T-cell (primary cell): ENCODE measurements at places on chromosomes 11 and 22.

- no peak for DNase-seq
Measured at GRCh38 chr11:75946531-75947530, 131.8 kb downstream of the UVRAG start.

DNA sequence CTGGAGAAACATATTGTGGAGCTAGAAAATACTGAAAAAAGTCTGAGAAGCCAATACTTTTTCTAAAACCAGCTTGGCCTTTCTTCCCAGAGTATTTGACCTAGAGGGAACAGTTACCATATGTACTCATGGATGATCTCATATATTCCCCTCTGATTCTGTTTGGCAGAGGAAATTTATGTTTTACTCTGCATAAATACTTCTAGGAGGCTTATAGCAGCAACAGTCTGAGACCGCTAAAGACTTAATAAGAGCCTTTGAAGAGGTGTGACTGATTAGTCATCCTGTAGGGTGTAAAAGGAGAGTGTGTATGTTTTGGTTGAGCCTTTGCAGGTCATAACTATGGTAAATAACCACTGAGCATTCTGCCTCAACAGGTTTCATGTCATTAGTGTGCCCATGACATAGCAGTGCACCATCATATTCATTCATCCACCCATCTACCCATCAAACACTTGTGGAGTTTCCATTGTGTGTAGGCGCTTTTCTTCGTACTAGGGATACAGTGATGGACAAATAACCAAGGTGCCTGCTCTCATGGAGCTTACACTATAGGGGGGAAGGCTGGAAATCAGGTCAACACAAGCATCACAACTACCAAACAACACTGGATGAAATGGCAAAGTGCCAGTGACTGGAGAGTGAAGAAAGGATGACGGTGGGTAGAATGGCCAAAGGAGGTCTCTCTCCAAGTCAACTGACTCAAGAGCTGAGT lies 44.5 kb downstream of the TRAF6 start:
- no peak for DNase-seq

DNA sequence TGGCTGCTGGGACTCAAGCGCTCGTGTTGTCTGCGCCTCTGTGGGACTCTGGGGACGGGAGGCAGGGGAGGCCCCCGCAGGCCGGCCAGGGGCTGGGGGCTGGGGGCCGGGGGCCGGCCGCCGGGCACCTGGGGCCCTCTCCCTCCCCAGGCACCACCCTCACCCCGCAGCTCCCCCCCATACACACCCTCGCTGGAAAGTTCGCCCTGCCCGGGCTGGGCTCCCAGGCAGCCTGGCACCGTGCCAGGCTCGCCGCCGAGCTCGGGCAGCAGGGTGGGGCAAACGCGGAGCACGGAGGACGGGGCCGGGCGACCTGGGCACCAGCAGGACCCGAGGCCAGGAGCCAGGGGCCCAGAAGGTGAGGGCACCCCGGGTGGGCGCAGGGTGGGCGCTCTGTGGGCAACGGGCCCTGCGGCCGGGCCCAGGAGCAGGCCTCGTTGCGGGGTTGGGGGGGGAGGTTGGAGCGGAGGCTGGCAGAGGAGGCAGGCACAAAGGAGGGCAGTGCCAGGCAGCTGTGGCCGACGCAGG lies 76.7 kb upstream of the WNT7B start:
- peak; percentile 38 for DNase-seq

- DNase-seq, result no peak
Measured at GRCh38 chr22:49423125-49423650, 404.5 kb downstream of the BRD1 start.

DNA sequence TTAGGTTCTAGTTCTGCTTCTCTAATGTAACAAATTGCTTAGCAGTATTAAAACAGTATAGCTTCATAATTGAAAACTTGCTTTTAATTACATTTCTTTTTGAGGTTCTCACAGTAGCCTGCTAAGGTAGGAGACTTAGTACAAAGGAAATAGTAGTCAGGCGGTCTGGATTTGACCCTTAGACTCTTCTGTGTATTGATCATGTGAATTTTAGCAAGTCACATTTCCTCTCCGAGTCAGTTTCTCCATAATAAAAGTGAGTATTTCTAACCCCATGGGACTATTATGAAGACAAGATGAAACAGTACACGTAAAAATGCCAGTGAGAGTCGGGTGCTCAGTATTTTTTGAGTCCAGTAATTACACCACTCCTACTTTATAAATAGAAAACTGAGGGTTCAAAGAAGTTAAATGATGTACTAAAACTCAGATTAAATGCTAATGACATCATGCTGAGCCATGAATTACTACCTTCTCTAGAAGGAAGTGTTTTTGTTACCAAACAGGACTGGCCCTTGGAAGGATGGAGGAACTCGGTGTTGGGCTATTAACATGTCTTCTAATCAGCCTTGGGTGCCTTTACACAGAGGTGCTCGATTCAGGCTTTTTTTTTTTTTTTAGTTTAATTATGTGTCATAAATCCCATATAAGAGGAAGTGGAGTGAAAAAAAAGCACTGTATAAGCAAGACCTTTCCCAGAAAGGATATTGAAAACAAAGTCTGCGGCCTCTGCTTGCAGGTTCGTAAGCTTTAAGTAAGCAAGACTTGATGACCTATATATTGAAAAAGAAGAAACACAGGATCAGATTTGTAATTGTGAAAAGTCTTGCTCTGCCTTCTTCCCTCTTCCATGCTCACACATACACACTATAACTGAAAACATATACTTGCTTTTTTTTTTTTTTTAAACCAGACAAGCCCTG lies 109.0 kb downstream of the EMSY start:
- DNase-seq, result no peak

GRCh38 chr11:11816511-11817314 lies 25.1 kb upstream of the USP47 start:
- DNase-seq, result no peak
